ENCODE measurements at places on chromosomes 11 and 22. TPM values are rescaled to one million over a fixed set of nuclear protein-coding genes. Genes with fewer than 3 reads are reported as not detected.

PRCP gene
- 131 TPM for polyA plus RNA-seq

MN1 gene
- polyA plus RNA-seq = 12.5 TPM

PRSS23 gene
- polyA plus RNA-seq = 22.9 TPM

MS4A7 gene
- polyA plus RNA-seq = 4.5 TPM

TSSC4 gene
- 16.7 TPM for polyA plus RNA-seq

DNA sequence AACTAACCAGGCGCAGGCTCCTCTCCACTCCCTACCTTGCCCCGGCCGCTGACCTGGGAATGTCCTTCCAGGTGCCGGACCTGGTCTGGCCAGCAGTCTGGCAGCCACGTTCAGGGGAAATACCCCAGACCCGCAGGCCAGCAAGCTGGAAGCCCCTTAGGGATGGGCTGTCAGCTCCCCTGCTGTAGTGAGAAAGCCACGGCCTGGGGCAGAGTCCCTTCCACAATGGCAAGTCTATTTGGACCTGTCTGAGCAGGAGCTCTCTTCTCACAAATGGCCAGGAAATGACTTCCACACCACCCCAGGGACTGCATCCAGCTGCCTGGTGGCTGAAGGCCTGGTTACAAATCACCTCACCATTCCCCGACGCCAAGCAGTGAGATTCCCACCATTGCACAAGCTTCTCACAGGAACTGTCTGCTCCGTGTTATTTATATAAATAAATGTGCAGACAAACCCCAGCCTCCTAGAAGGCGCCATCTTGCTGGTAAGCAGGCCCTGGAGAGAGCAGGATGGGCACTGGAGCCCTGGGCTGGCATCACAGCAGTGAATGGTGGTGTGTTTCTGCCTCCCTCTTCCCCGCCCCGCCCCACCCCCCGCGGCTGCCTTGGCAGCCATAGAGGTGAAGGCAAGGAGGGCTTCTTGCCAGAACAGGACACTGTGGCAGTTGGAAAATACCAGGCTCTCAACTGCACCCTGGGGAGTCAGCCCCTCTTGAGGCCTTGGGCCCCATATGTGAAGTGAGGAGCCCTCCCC, 23.7 kb downstream of the RSPH14 start:
- no peak for DNase-seq

GRCh38 chr11:13207665-13208594, 69.7 kb upstream of the BMAL1 start:
- DNase-seq = no peak

- no peak for DNase-seq
Measured at GRCh38 chr11:71241721-71242259, 10.6 kb downstream of the SHANK2 start.

DNA sequence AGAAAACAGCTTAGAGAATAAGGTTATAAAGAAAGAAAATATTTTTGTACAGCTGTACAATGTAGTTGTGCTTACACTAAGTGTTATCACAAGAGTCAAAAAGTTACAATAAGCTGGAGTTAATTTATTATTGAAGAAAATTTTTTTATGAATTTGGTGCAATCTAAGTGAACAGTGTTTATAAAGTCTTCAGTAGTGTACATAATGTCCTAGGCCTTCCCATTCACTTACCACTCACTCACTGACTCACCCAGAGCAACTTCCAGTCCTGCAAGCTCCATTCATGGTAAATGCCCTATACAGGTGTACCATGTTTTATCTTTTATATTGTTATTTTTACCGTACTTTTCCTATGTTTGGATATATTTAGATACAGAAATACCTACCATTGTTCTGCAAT, 34.7 kb downstream of the GDPD4 start:
- no peak for DNase-seq

GRCh38 chr11:83007909-83008580, 63.7 kb downstream of the RAB30 start:
- DNase-seq = no peak

All from muscle of arm (tissue), 14 donors.